Retina (tissue), 1 donor: ENCODE measurements at places on chromosomes 1 and 21.

- no peak for DNase-seq
These were observed 2.6 kb downstream of the MGST3 start for GRCh38 chr1:165633614-165634013.

DNA sequence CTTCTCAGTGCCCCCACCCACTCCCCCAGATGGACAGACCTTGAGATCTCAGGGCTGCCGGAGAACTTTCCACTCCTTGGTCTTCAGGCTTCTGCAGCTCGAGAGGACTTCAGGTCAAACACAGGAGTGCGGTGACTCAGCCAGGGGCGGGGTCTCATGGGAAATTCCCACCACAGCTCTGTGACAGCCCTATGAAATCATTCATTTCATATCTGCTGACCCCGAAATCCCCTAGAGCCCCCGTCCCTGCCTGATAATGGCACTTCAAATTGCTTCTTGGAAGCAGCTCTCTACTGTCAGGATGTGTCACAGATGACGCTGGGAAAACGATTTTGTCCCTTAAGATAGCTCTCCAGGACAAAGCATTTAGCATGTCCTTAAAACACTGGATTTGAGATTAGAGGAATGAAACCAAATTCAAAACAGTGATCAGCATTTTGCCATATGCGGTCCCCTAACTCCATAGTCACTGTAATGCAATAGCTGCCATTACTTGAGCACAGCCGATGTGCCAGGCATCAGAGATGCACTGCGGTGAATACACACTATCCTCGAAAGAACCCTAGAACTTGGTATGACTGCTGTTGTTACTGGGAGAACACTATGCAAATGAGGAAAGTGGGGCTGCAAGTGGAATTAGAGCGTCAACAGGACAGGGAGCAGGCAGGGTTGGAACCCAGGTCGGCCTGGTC, at the start of gene TNFRSF9:
TSS of gene TNFRSF9 (minus strand) at position 95 of the 692 bp plus-strand sequence. CDS start 845 bp downstream, outside the sequence.
- DNase-seq: peak; percentile 46

GRCh38 chr1:45007311-45007710, 3.8 kb downstream of the HECTD3 start:
- no peak for DNase-seq

GRCh38 chr1:227260433-227260832, 57.9 kb downstream of the CDC42BPA start:
- no peak for DNase-seq

DNA sequence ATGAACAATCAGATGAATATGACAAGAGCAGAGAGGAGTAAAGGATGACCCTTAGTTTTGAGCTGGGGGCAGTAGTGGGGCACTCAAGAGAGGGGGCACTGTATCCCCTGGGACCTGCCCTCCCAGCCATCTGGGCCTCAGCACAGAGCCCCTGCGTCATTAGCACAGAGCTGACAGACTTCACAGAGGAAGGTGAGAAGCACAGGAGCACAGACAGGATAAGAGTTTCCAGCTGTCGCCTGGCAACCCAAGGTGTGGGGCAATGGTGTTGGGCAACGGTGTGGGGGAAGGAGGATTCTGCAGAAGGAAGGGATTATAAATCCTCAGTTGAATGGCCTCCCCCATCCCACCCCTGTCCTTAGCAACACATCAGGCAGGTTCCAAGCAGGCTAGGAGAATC, 30.2 kb downstream of the RAB3B start:
- no peak for DNase-seq

DNA sequence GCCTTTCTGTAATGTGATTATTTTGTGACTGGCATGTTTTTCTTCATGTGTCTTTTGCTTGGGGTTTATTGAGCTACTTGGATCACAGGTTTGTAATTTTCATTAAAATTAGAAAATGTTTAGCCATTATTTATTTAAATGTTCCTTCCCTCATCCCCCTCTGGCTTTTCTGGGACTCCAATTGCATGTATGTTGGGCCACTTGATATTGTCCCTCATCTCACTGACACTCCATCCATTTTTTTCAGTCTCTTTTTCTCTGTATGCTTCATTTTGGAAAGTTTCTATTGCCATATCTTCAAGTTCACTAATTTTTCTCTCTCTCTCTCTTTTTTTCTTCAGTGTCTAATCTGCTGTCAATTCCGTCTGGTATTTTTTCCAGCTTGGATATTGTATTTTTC, 390.1 kb downstream of the PRDM2 start:
- no peak for DNase-seq

- no peak for DNase-seq
These were observed 920 bp downstream of the MTHFR start for GRCh38 chr1:11804666-11805421.

DNA sequence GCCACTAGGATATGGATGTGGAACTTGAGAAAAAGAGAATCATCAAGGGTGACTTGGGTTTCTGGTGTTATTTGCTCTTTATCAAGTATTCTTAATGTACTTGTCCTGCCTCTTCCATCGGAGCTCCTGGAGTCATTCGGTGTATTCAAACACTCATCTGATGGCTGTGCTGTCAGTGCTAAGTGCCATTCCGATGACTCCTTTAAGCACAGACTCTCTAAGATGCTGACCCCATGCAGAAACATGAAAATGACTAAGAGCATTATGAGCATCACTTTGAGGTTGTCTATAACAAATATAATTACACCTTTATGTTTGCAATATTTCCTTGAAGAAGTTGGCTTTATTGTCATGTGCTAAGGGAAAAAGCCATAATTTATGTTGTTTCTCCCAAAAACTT, 11.3 kb upstream of the RPL5 start:
- DNase-seq: no peak

- no peak for DNase-seq
These were observed 90.0 kb downstream of the NOS1AP start for GRCh38 chr1:162159515-162159914.

- DNase-seq: no peak
These were observed 3.0 kb downstream of the ANKRD45 start for GRCh38 chr1:173666646-173667045.
